ENCODE measurements at places on chromosomes 12 and 14.

GRCh38 chr12:85805654-85806053 lies 30.6 kb downstream of the RASSF9 start:
- no peak for DNase-seq

DNA sequence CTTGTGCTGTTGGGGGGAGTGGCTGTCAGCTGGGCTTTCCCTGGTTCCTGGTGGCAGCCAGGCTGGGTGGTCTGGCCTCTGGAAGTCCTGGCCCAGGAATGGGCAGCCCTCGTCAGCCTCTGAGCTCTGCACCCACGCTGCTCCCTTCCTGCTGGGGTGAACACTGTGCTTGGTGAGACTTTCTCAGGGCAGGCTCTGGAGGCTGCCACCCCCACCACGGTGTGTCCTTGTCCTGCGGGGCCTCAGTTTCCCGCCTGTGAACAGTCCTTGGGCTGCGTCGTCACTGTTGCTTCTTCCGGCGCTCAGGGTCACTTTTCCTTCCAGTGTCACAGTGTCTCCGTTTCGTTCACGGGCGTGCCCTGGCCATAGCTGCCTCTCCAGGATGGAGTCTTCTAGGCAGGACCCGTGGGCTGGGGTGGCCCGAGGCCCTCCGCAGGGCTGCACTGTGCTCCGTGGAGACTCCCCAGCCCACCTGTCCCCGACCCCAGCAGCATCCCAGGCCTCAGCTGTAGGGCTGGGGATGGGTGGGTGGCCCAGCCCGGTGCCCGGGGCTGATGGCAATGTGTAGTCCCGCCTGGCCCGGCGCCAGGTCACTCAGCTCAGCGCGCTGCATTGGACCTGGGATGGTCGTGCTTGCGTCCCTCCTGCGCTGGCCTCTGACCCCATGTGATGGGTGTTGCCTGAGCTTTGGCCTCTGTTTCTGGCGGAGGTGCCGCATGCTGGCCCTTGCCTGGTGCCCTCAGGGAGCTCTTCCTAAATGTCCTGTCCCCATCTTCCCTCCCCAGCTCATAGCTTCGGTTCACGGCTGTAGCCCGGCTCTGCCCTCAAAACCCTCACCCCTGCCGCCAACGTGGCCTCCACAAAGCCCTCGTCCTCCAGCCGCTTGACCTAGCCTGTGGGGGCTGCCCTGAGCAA lies 6.8 kb downstream of the KIF26A start:
- DNase-seq = no peak

- no peak for DNase-seq
Measured at GRCh38 chr14:95257521-95257920, 62.2 kb downstream of the CLMN start.

GRCh38 chr12:79935624-79936345 lies 888 bp upstream of the PPP1R12A start:
- DNase-seq = peak; percentile 70

GRCh38 chr12:16421806-16422205 lies 74.4 kb downstream of the MGST1 start:
- no peak for DNase-seq

DNA sequence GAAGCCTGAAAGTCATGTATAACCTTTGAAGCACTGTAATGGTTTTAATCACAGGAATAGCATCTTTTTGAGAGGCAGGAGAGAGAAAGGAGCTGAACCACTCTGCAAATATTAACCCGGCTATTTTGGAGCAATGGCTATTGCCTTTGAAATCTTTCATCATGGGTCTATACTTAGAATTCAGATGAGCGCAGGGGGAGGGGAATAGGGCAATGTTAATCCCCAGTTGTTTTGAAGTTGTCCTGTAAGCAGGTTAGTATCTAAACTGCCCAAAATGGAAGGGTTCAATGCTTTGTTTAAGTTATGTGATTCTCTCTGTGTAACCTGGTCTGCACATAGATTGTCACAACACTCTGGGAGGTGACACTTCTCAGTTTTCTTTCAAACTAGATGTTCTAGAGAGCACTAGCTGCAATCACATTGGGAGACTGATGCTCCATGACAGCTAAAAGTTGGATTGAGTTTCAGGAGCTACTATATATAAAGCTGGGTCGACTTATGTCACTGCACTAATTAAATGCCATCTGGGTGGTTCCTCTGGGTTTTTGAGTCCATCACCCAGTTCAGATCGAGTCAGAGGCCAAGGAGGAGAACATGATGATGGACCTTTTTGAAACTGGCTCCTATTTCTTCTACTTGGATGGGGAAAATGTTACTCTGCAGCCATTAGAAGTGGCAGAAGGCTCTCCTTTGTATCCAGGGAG lies at the start of gene MYF6:
MYF6 (plus strand) TSS at position 509 of the 704 bp plus-strand sequence; CDS start at position 595, 86 bp downstream.
- no peak for DNase-seq

DNA sequence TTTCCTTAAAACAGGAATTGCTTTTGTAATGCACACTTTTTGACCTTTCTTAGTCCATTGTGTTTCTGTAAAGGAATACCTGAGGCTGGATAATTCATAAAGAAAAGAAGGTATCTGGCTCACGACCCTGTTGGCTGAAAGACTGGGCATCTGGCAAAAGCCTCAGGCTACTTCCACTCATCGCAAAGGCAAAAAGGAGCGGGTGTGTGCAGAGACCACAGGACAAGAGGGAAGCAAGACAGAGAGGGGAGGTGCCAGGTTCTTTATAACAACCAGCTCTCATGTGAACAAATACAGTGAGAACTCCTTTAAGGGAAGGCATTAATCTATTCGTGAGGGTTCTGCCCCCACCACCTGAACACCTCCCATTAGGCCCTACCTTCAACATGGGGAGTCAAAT lies 182.1 kb downstream of the C12orf50 start:
- DNase-seq = no peak

DNA sequence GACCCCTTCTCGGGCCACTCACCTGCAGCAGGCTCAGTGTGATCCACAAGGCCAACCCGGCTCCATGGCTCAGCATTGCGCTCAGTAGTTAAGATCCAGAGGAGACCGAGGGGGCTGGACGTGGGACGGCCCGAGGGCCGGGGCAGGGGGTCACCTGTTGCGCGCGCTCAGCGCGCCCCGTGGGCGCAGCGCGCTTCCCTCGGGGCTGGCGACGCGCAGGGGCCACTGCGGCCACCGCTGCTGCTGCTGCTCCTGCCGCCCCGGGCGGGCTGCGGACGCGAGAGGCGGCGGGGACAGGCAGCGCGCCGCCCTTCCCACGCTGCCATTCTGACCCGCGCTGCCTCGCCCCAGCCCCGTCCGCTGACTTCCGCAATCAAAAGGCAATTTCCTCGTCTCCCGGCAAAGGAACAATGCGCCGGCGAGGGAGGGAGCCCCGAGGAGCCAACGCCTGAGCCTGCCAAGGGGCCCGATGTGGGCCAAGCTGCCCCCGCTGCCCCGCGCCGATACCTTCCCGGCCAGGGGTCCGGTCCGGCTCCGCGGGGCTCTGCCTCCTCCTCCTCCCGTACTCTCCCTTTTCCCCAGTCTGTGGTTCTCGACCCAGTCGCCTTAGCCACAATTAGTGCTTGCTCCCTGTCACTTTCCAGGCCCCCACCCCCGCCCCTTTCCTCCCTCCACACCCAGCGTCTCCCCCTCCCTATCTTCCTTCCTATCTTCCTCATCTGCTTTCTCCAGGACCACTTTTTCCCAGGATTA lies 27.3 kb downstream of the PTPRB start:
- peak; percentile 35 for DNase-seq

GRCh38 chr14:80948291-80948690 lies 6.8 kb upstream of the CEP128 start:
- no peak for DNase-seq
